Endodermal cell (in vitro differentiated cells): ENCODE measurements at places on chromosomes 6 and 20. TPM values are rescaled to one million over a fixed set of nuclear protein-coding genes. Genes with fewer than 3 reads are reported as not detected.
A peak's percentile ranks its signal among the peaks of the same experiment; 100 is the strongest.

DNA sequence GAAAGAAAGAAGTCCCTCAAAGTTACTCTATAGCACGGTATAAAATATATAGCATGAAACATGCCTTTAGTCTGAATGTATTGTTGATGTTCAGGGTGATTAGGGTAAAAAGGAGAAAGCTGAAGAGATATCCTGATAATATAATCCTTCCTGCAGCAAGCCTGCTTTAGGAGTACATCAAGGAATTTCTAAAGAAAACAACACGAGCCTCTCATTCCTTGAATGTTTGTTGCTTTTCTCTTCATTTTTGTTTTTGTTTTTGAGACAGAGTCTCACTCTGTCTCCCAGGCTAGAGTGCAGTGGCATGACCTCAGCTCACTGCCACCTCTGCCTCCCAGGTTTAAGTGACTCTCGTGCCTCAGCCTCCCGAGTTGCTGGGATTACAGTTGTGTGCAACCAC is 79.1 kb downstream of the CD164 start:
- DNase-seq, result no peak
- H3K4me1 ChIP-seq, result peaks cover 13% of the 10 kb centered on the region
- no peak overlapping the region for H3K27ac ChIP-seq
- no peak overlapping the region for H3K4me3 ChIP-seq
- H3K36me3 ChIP-seq, result no peaks in the 10 kb centered on the region

DNA sequence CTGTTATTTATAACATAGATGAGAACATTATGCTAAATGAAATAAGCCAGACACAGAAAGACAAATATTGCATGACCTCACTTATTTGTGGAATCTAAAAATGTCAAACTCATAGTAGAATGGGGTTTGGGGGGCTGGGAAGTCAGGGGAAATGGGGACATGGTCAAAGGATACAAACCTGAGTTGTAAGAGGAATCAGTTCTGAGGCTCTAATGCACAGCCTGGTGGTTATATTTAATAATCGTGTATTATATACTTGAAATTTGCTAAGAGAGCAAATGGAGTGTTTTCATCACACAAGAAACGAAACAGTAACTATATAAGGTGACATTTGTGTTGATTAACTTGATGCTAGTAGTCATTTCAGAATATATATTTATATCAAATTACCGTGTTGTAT is 40.8 kb upstream of the GFOD1 start:
- H3K27me3 ChIP-seq, result peaks cover 9% of the 10 kb centered on the region
- DNase-seq, result no peak
- no peak overlapping the region for H3K4me3 ChIP-seq
- no peak overlapping the region for H3K27ac ChIP-seq
- no peaks in the 10 kb centered on the region for H3K36me3 ChIP-seq

- H3K36me3 ChIP-seq, result no peaks in the 10 kb centered on the region
- no peaks in the 10 kb centered on the region for H3K27me3 ChIP-seq
- H3K4me1 ChIP-seq, result no peaks in the 10 kb centered on the region
Observed at GRCh38 chr20:62531046-62531838, 55.4 kb upstream of the GATA5 start.

DNA sequence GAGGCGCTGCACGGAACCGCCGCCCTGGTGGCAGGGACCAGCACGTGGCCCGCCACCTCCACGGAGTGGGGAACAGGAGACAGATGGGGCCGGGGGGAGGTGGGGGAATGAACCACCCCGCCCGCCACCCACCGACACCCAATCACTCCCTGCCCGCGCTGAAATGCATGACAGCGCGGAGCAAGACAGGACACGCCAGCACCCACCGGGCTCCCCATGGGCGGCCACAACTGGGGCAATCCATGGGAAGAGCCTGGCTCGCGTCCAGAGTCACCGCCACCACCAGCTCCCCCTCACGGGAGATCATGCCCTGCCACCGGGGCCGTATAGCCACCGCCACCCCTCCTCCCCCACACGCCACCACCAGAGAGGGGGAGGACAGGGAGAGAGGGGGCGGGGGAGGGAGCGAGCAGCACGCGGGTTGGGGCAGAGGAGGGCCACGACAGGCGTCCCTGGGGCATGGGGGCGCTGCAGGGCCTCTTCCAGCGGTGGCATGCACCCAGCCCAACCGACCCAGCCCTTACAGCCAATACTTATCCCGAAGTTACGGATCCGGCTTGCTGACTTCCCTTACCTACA is 744.3 kb upstream of the DEFB115 start:
- H3K27ac ChIP-seq, result no peak overlapping the region
- H3K36me3 ChIP-seq, result no peaks in the 10 kb centered on the region
- no peaks in the 10 kb centered on the region for H3K27me3 ChIP-seq
- no peaks in the 10 kb centered on the region for H3K4me1 ChIP-seq
- no peak for DNase-seq
- H3K4me3 ChIP-seq, result no peak overlapping the region

DNA sequence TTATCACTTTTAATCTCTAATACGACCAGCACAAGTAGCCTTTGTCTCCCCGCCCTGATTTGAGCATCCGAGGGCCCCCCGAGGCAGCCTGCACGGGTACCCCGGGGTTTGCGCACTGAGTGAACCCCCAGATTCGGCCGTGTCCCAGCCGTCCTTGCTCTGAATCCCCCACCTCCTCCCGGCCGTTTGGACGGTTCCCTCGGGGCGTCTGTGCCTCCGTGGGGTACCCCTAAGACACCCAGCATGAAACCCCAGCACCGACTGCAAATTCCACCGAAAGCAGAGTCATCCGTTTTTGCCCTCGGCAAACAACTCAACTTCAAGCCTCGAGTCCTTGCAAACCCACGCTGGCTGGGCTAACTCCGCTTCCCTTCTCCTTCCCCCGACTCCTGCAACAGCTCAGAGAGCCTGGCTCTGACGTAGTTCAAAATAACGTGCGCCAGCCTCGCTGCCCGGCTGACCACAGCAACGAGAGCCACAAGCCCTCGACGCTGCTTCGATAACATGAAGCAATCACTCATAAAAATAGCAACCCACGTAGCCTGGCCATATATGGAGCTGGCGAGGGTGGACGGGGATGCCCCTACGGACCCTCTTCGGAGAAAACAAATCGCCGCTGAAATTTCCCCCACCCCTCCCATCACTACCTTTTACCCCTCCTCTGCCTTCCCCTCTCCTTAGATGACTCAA is 764 bp upstream of the SNAP25 start:
- no peaks in the 10 kb centered on the region for H3K36me3 ChIP-seq
- H3K4me1 ChIP-seq, result no peaks in the 10 kb centered on the region
- peaks cover 70% of the 10 kb centered on the region for H3K27me3 ChIP-seq
- no peak overlapping the region for H3K27ac ChIP-seq
- DNase-seq, result peak; percentile 85

- H3K4me1 ChIP-seq, result no peaks in the 10 kb centered on the region
- no peak for DNase-seq
- no peak overlapping the region for H3K4me3 ChIP-seq
- no peaks in the 10 kb centered on the region for H3K27me3 ChIP-seq
- H3K36me3 ChIP-seq, result no peaks in the 10 kb centered on the region
Observed at GRCh38 chr6:155366325-155366724, 52.0 kb upstream of the TFB1M start.

DNA sequence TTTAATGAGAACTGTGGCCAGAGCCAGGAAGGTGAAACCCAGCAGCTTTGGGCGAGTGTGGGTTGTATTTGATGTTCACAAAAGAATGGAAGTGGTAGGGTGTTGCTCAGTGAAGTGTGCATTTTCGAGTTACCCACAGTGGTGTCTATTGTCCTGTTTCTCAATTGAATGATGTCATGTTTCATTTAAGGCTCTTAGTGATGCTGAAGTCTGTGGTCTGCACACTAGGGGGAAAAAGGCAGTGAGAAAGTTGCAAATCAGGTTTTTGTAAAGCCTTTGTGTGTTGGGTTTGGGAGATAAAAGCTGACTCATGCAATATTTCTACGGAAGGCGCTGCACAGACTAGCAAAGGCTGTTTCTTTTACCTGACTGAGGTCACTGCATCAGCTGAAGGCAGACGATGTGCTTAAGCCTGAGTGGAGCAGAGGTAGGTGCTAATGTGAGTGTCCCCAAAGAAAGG is 121.1 kb downstream of the PLEKHG1 start:
- H3K4me3 ChIP-seq, result no peak overlapping the region
- no peaks in the 10 kb centered on the region for H3K27me3 ChIP-seq
- no peaks in the 10 kb centered on the region for H3K36me3 ChIP-seq
- no peaks in the 10 kb centered on the region for H3K4me1 ChIP-seq

GRCh38 chr6:130622142-130622541 is 205.1 kb upstream of the SMLR1 start:
- H3K4me1 ChIP-seq, result no peaks in the 10 kb centered on the region
- no peak overlapping the region for H3K27ac ChIP-seq
- no peaks in the 10 kb centered on the region for H3K27me3 ChIP-seq

- H3K36me3 ChIP-seq, result no peaks in the 10 kb centered on the region
- no peak overlapping the region for H3K4me3 ChIP-seq
- no peak overlapping the region for H3K27ac ChIP-seq
- no peaks in the 10 kb centered on the region for H3K4me1 ChIP-seq
Observed at GRCh38 chr20:46229478-46230105, 78.7 kb downstream of the CDH22 start.

GRCh38 chr6:88380083-88380482 is 213.9 kb upstream of the CNR1 start:
- peak overlapping the region; percentile 54 for H3K27ac ChIP-seq
- H3K4me1 ChIP-seq, result peaks cover 19% of the 10 kb centered on the region
- H3K4me3 ChIP-seq, result no peak overlapping the region
- no peaks in the 10 kb centered on the region for H3K27me3 ChIP-seq
- DNase-seq, result no peak
- no peaks in the 10 kb centered on the region for H3K36me3 ChIP-seq

- peak overlapping the region; percentile 57 for H3K27ac ChIP-seq
- H3K4me3 ChIP-seq, result peak overlapping the region; percentile 51
- no peaks in the 10 kb centered on the region for H3K27me3 ChIP-seq
- H3K4me1 ChIP-seq, result peaks cover 32% of the 10 kb centered on the region
- peak; percentile 88 for DNase-seq
- H3K36me3 ChIP-seq, result no peaks in the 10 kb centered on the region
Observed at GRCh38 chr20:53941680-53942471, 128.5 kb downstream of the BCAS1 start.

DNA sequence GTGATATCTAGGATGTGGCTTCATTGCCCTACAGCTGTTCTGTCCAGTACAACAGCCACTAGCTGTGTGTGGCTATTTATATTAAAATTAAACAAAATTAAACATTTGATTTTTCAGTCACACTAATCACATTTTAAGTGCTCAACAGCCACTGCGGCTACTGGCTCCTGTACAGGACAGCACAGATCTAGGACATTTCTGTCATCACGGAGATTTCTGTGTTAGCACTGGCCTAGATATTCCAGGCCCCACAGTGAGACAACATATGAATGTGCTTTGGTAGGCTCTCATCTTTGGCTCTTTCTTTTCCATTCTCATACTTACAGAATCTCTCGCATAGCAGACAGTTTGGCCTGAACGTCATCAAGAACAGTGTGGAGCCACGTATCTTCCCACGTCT is 48.4 kb upstream of the ZBTB24 start:
- no peak overlapping the region for H3K4me3 ChIP-seq
- H3K4me1 ChIP-seq, result no peaks in the 10 kb centered on the region
- DNase-seq, result no peak
- no peaks in the 10 kb centered on the region for H3K36me3 ChIP-seq
- no peak overlapping the region for H3K27ac ChIP-seq
- no peaks in the 10 kb centered on the region for H3K27me3 ChIP-seq

GRCh38 chr6:110307368-110307767 is 50.8 kb downstream of the METTL24 start:
- no peaks in the 10 kb centered on the region for H3K36me3 ChIP-seq
- no peak for DNase-seq
- no peaks in the 10 kb centered on the region for H3K4me1 ChIP-seq
- no peak overlapping the region for H3K27ac ChIP-seq

- no peak overlapping the region for H3K27ac ChIP-seq
- H3K4me1 ChIP-seq, result peaks cover 7% of the 10 kb centered on the region
- no peak for DNase-seq
- H3K27me3 ChIP-seq, result no peaks in the 10 kb centered on the region
- no peaks in the 10 kb centered on the region for H3K36me3 ChIP-seq
- H3K4me3 ChIP-seq, result no peak overlapping the region
Observed at GRCh38 chr6:14310960-14311359, 193.4 kb downstream of the CD83 start.

GRCh38 chr6:14642842-14643241 is 525.3 kb downstream of the CD83 start:
- H3K27me3 ChIP-seq, result no peaks in the 10 kb centered on the region
- no peak overlapping the region for H3K27ac ChIP-seq
- H3K4me1 ChIP-seq, result peaks cover 16% of the 10 kb centered on the region
- DNase-seq, result no peak

DNA sequence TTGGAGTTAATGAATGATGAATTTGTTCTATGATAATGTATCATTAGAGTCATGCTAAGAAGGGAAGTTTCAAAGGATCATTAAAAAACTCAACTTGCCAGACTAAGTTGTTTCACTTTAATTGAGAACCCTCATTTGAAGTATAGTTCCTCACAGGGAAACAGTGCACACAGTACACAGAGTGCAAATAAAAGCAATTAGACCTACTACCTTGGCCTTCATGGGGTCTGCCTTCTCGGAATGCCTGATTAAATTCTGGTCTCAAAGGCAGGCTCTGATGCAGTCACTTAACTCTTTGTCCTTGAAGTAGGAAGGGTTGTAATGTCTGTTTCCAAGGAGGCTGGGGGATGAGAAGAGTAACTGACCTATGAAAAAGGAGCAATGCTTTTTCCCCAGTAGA is 457.3 kb downstream of the TBC1D32 start:
- peak overlapping the region; percentile 29 for H3K27ac ChIP-seq
- no peaks in the 10 kb centered on the region for H3K36me3 ChIP-seq
- H3K4me3 ChIP-seq, result no peak overlapping the region
- H3K4me1 ChIP-seq, result no peaks in the 10 kb centered on the region

DNA sequence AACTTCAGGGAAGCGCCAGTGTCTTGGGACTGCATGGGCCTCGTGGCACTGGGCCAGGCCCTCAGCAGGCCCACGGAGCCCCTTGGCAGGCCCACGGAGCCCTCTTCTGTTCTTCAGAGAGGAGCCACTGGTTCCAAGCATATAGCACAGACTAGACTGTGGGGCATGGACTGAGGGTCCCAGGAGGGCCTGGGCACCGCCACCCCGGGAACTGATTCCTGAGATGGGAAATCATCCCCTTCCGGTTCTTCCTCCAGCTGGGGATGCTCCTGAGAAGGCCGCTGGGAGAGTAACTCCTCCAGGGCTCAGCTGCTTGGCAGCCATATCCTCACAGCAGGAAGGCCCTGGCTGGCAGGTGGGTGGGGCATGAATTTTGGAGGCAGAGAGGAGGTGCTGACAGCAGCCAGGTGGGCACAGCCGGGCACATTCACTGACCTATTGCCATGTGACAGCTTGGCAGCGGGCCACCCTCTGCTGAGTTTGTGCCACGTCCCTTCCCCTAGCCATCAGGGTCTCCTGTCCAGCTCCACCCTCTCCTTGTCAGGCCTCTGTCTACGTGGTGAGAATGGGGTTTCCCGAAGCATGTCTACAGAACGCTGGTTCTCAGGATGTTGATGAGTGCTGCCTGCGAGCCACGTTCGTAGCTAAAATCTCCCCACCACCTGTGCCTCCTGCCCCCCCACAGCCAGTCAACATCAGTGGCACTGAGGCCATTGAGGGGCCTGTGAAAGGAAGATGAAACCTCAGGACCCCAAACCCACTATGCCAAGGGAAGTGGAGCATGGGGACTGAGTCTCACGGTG is 152.1 kb downstream of the TAF4 start:
- H3K36me3 ChIP-seq, result no peaks in the 10 kb centered on the region
- no peaks in the 10 kb centered on the region for H3K27me3 ChIP-seq
- DNase-seq, result no peak

- H3K4me1 ChIP-seq, result peaks cover 9% of the 10 kb centered on the region
- H3K36me3 ChIP-seq, result no peaks in the 10 kb centered on the region
- H3K27ac ChIP-seq, result no peak overlapping the region
- H3K27me3 ChIP-seq, result no peaks in the 10 kb centered on the region
Observed at GRCh38 chr6:36368921-36369865, 18.3 kb downstream of the ETV7 start.

The GTSF1L gene
- total RNA-seq, result not detected in 3 replicates

The HACE1 gene
- 17.7 and 23.7 TPM in 2 replicates for total RNA-seq

The CGA gene
- not detected in 3 replicates for total RNA-seq

The PI3 gene
- not detected in 3 replicates for total RNA-seq

The TMC2 gene
- 0.21 to 0.24 TPM in 2 of 3 replicates, not detected in the other for total RNA-seq

The ASCC3 gene
- 40.3 and 41.1 TPM in 2 replicates for total RNA-seq

The CGAS gene
- 2.8 and 3.8 TPM in 2 replicates for total RNA-seq
